Occipital lobe (tissue), 3 donors: ENCODE measurements at places on chromosomes 16 and 17. TPM values are rescaled to one million over a fixed set of nuclear protein-coding genes. Genes with fewer than 3 reads are reported as not detected.

The CRHR1 gene
- 6.6 TPM for total RNA-seq

The AOC3 gene
- 0.16 TPM for total RNA-seq

The BAIAP3 gene
- total RNA-seq: 5.8 TPM

The TMEM92 gene
- total RNA-seq: not detected

The TNFRSF13B gene
- total RNA-seq: not detected

The HSPB9 gene
- not detected for total RNA-seq

The TSR1 gene
- total RNA-seq: 26.5 TPM

The SOST gene
- total RNA-seq: not detected

The KRTAP3-1 gene
- total RNA-seq: not detected

The PARN gene
- 25.6 TPM for total RNA-seq

The NPTX1 gene
- 19.3 TPM for total RNA-seq

The C17orf75 gene
- total RNA-seq: 37.3 TPM
